ENCODE measurements at places on chromosomes 5 and 9. TPM values are rescaled to one million over a fixed set of nuclear protein-coding genes. Genes with fewer than 3 reads are reported as not detected.

DNA sequence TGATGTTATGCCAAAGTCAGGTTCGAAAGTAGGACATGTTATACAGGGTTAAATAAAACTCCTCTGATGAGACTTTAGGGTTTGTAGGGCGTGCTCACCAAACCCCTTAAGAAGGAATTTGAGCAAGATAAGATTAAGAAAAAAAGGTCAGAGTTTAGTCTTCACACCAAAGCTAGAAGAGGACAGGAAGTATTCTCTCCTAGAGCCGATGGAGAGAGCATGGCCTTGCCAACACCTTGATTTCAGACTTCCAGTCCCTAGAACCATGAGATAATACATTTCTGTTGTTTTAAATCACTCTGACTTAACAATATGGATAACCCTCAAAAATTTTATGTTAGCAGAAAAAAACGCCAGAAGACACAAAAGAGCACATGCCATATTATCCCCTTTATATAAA, 16.3 kb upstream of the PLCXD3 start:
- no peak overlapping the region for H3K27ac ChIP-seq
- no peak overlapping the region for H3K4me3 ChIP-seq
- H3K27me3 ChIP-seq: no peaks in the 10 kb centered on the region
- H3K36me3 ChIP-seq: no peaks in the 10 kb centered on the region

- H3K27ac ChIP-seq: no peak overlapping the region
- H3K27me3 ChIP-seq: no peaks in the 10 kb centered on the region
- no peaks in the 10 kb centered on the region for H3K4me1 ChIP-seq
- DNase-seq: no peak
- H3K4me3 ChIP-seq: no peak overlapping the region
Observed at GRCh38 chr9:22373636-22374035, 73.0 kb upstream of the DMRTA1 start.

- no peaks in the 10 kb centered on the region for H3K36me3 ChIP-seq
- H3K4me3 ChIP-seq: no peak overlapping the region
- no peaks in the 10 kb centered on the region for H3K4me1 ChIP-seq
- no peak overlapping the region for H3K27ac ChIP-seq
- H3K27me3 ChIP-seq: no peaks in the 10 kb centered on the region
Observed at GRCh38 chr5:135481387-135481786, 29.2 kb upstream of the TIFAB start.

Gene SPAG8
- not detected for total RNA-seq

Gene HMGXB3
- 24.5 TPM for total RNA-seq

- DNase-seq: no peak
- no peak overlapping the region for H3K4me3 ChIP-seq
- peaks cover 6% of the 10 kb centered on the region for H3K36me3 ChIP-seq
- H3K27me3 ChIP-seq: no peaks in the 10 kb centered on the region
Observed at GRCh38 chr9:111440226-111440625, 44.0 kb downstream of the ECPAS start.

DNA sequence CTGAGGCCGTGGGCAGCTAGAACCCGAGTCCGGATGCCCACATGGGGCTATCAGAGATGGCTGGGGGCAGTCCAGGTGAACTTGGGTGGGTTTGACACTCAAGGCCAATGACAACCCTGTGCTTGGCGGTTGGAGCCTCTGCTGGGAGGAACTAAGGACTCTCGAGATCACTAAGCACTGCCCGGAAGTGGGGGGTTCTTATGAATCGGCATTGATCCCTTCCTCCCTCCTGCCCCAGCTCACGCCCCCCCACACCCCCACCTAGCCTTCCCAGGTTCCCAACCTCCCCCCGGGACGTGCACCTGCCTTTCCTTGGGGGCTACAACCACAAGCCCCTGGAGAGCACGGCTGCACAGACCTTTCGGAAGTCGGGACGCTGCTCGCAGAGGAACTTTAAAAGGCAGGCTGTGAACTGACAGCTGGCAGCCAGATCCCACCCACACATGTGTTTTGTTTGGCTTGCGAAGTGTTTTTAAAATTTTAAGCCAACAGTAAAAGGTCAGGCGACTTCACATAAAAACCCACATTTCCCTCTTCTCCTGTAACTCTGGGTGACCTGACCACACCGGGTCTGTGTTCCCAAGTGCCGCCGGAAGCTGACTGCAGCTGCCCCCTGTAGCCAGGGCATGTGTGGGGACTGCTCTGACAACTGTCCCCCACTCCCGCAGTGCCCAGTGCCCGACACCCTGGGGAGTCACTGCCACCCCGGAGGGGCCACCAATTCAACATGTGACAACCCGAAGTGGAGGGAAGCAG, 5.1 kb upstream of the RALGDS start:
- no peaks in the 10 kb centered on the region for H3K36me3 ChIP-seq
- peak; percentile 69 for DNase-seq
- H3K4me1 ChIP-seq: peaks cover 3% of the 10 kb centered on the region
- peak overlapping the region; percentile 66 for H3K27ac ChIP-seq
- no peaks in the 10 kb centered on the region for H3K27me3 ChIP-seq
- no peak overlapping the region for H3K4me3 ChIP-seq

Gene IL17B
- not detected for total RNA-seq

Gene ABITRAM
- 7.1 TPM for total RNA-seq

Gene EGR1
- 18.1 TPM for total RNA-seq

Gene NUDT12
- total RNA-seq: 17.0 TPM

Gene SIGMAR1
- total RNA-seq: 118 TPM

- H3K4me3 ChIP-seq: peak overlapping the region; percentile 73
- no peak overlapping the region for H3K27ac ChIP-seq
- no peaks in the 10 kb centered on the region for H3K4me1 ChIP-seq
- no peaks in the 10 kb centered on the region for H3K27me3 ChIP-seq
Observed at GRCh38 chr5:66597183-66597757, 1.1 kb downstream of the MAST4 start.

- no peak overlapping the region for H3K4me3 ChIP-seq
- no peaks in the 10 kb centered on the region for H3K27me3 ChIP-seq
- no peaks in the 10 kb centered on the region for H3K36me3 ChIP-seq
Observed at GRCh38 chr5:65113771-65114170, 345.0 kb downstream of the CWC27 start.

- H3K27me3 ChIP-seq: no peaks in the 10 kb centered on the region
- no peaks in the 10 kb centered on the region for H3K4me1 ChIP-seq
- no peaks in the 10 kb centered on the region for H3K36me3 ChIP-seq
- no peak overlapping the region for H3K27ac ChIP-seq
- no peak overlapping the region for H3K4me3 ChIP-seq
- no peak for DNase-seq
Observed at GRCh38 chr5:157965989-157966388, 107.0 kb upstream of the CLINT1 start.

Gene ZNG1A
- total RNA-seq: 7.8 TPM

DNA sequence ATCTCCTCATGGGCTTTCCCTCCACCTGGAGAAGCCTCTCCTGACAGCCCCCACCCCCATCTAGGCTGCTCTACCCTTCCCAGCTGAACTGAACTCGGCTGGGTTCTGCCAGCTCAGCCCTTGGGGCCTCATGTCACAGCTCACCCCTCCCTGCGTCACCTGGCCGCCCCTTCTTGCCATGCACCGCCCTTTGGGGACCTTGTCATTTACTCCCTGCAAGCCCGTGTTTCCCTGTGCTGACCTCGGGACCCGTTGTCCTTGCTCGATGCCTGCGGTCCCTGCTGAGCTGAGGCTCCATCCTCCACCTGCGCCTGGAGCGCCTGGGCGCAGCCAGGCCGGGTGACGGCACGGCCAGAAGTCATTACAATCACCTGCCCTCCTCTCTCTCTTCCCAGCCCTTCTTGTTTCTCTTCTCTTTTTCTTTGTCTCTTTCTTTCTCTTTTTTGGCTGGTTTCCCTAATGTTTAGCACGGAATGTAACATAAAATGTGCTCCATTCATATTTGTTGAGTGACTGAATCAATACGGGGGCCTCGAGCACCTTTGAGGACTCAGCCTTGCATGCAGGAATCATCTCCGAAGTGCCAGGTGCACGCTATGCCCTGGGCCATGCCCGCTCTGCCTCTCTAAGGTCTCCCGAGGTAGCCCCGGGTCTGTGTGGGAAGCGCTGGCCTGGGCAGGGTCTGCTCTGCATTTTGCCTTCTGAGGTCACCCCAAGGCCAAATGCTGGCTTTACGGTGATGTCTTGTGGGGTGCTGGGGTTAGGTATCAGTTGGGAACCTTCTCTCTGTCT, 48.1 kb upstream of the COL5A1 start:
- no peaks in the 10 kb centered on the region for H3K4me1 ChIP-seq
- no peaks in the 10 kb centered on the region for H3K27me3 ChIP-seq
- no peak overlapping the region for H3K27ac ChIP-seq
- no peak for DNase-seq
- no peaks in the 10 kb centered on the region for H3K36me3 ChIP-seq

- peaks cover 15% of the 10 kb centered on the region for H3K4me1 ChIP-seq
- H3K4me3 ChIP-seq: peak overlapping the region; percentile 93
- H3K27ac ChIP-seq: peak overlapping the region; percentile 98
- DNase-seq: no peak
- no peaks in the 10 kb centered on the region for H3K36me3 ChIP-seq
Observed at GRCh38 chr9:26947736-26948135, 694 bp upstream of the PLAA start.

GRCh38 chr5:134887593-134888159, 13.5 kb downstream of the TXNDC15 start:
- H3K27ac ChIP-seq: no peak overlapping the region
- H3K27me3 ChIP-seq: no peaks in the 10 kb centered on the region
- H3K36me3 ChIP-seq: no peaks in the 10 kb centered on the region
- H3K4me1 ChIP-seq: peaks cover 8% of the 10 kb centered on the region

Gene PDLIM4
- total RNA-seq: not detected

DNA sequence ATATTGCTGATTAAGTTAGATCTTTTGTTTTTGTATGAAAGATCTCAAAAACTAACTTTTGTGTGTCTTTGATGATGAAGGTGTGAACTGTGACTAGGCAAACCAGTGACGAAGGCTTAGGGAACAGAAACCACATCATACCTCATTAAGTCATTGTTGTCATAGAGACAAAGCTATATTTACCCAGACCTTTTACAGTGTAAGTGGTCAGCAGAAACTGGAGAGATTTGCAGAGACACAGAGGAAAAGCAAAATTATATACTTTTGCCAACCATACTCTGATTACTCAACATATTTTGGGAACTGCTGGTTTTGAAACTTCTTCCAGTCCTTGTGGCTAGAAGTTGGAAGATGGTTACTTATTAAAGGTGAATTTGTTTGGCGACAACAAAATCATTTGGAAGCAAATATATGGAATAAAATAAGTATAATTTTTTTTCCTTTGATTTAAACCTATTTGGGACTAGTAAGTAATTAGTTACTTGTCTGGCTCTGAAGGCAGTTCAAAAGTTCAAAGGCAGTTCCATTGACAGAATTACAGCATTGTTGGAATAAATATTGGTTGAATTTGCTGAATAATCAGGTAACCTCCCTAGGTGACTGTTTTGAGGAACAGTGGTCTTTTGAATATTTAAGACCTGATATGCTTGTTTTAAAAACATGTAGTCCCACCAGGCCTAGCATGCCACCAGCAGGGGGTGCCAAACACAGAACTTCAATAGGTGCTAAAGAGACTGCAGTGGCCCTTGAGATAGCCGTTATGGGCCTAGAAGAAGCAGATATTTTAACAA, 103.8 kb downstream of the RPS23 start:
- H3K27ac ChIP-seq: no peak overlapping the region
- no peaks in the 10 kb centered on the region for H3K36me3 ChIP-seq
- no peak overlapping the region for H3K4me3 ChIP-seq
- H3K27me3 ChIP-seq: no peaks in the 10 kb centered on the region
- H3K4me1 ChIP-seq: no peaks in the 10 kb centered on the region
- DNase-seq: peak; percentile 41

DNA sequence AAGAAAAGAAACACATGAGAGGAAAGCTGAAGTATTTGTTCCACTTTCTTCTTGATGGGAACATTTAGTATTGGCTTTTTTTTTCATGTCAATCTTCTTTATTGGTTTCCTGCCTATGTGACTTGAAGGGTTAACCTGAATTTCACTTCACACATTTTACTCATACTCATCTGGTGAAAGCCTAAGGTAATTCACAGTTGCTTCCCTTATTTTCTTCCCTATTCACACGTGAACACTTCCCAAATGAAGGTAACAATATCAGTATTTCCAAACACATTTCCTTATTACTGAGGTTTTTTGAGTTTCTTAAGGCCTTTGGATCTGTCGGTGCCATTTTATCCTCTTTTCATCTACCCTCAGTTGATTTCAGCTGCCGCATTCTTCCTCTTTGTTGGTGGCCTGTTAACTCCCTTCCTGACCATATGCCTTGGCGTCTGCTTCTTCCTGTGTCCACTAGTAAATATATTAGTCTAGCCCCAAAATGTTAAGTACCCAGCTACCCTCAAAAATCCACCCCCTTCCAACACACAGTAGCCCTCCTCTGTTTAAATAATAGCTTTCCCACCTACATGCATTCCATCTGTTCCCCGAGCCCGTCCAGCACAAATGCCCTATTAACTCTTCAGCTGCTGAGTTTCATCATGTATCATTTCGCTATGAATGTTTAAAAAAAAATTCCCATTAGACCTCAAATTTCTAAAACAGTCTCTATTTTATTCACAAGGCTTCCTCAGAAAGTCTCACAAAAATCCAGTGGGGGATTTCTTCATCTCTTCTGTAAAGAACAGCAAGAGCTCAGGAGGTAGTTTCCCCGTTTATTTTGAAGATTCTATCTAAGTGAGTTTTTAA, 97.3 kb downstream of the USP20 start:
- no peak for DNase-seq
- peak overlapping the region; percentile 39 for H3K27ac ChIP-seq
- H3K4me3 ChIP-seq: no peak overlapping the region
- no peaks in the 10 kb centered on the region for H3K27me3 ChIP-seq

DNA sequence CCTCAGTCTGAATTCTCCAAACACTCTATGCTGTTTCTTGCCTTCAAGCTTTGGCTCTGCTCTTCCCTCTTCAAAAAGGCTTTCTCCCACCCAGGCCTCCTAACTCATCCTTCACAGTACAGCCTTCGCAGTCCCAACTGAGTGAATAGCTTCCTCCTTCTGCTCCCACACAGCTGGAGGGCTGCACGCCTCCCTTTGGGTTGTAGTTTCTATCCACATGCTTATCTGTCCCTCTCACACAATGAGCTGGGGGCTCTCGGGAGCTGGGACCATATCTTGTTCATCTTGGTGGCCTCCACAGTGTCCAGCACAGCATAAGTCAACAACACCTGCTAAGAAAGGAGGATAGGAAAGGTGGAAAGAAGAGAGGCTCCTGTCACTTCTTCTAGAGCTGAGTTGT, 69.5 kb upstream of the XPA start:
- no peaks in the 10 kb centered on the region for H3K4me1 ChIP-seq
- no peak for DNase-seq
- no peaks in the 10 kb centered on the region for H3K27me3 ChIP-seq
- no peak overlapping the region for H3K4me3 ChIP-seq

DNA sequence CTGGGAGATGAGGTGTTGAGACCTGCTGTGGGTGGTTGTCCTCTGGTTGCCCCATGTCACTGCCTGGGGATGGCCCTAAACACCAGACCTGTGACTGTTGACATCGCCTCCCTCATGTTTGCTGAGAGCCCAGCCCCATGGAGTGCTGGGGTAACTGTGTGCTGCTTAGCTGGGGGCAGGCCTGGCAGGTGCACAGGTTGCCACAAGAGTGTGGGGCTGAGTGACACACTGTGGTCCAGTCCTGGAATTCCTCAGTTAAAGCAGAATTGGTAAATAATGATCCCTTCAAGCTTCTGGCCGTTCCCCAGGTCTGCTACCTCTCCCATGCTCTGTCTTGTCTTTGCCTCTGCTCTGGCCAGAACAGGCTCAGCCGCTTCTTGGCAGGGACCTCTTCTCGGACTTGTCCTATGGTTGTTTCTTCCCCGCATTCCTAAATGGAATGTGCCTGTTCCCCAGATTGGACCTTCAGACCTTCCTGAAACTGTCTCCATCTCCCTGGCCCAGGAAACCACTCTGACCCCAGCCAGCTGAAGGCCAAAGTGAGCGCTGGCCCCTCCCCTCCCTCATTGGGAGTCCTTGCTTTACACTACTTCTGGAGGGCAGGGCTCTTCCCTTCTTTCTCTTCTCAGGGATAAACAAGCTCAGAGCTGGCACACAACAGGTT, 61.2 kb upstream of the PITX1 start:
- no peak overlapping the region for H3K27ac ChIP-seq
- H3K36me3 ChIP-seq: no peaks in the 10 kb centered on the region
- DNase-seq: no peak

Measured in right lobe of liver (tissue), 6 donors.